ENCODE measurements at places on chromosomes 6 and 20.

GRCh38 chr6:22906091-22906549, 336.8 kb downstream of the HDGFL1 start:
- DNase-seq = peak; percentile 45

DNA sequence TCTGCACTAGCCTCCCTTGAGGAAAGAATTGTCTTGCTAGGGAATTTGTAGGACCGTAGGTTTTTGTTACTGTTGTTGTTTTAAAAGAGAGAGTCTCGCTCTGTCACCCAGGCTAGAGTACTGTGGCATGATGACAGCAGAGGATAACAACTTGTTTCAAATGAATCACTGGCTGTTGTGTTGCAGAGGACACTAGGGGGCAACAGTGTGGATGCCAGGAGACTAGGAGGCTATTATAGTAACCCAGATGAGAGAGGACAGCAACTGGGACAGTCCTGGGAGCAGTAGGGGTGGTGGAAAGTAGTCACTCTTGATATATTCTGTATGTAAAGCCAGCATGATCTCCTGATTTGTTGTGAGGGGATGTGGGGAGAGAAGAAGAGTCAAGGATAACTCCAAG, 41.8 kb upstream of the LAMA4 start:
- peak; percentile 56 for DNase-seq

- peak; percentile 61 for DNase-seq
Measured at GRCh38 chr6:35206346-35206745, 7.4 kb upstream of the SCUBE3 start.

DNA sequence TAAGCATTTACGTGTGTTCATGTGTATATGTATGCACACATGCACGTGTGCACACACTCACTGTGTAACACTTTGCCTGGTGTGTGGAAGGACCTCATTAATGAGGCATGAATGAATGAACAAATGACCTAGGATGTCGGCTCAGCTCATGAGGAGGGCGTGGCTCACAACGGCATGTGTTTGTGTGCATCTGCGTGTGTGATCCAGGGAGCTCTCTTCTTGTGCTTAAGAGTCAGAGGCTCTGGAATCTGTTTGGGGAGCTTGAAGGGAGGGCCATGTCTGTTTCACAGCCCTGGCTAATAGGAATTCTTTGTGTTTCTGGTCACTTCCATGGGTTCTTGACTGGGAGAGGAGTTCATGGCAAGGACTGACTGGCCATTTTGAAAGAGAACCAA, 32.7 kb downstream of the TOX2 start:
- DNase-seq = peak; percentile 53

DNA sequence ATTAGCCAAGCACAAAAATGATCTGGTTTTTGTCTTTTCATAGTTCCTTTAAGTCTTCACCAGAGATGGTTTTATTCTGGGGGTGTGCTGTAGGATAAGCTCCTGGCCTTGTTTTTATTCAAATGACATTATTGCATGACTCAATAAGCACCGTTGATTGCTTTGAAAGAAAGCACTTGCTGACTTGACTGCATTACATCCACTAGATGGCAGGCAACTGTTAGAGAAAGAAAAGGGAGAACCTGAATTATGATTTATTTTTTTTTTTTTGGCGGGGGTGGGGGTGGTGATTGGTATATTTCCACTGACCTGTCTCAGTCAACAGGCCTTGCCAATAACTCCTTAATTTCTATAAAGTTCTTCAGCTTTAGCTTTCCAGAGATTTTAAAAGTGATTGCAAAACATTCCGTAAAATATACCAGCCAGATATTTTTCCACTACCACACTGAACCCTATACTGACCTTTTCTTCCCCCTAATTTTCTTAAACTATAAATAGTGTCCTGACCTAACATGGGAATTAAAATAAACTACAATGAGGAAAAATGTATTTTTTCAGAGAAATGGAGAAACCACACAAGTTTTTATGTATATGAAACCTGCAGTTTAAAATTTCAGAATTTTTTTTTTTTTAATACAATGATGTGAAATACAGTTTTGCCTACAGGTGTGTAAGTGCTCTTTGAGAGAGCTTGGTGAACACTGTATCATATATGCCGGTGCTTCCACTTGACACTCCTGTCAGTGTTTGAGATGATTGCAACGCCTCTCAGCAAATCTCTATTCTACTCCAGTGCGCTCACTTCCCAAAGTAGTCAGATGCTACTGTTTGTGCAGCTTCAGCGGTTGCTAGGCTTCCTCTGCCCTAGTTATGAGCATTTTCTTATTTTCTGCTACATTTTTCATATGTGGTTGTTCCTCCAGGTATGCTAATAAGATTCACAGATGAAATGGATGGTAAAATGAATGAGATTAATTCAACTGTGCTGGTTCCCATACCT, 274.3 kb downstream of the CD109 start:
- peak; percentile 85 for DNase-seq

- DNase-seq = no peak
Measured at GRCh38 chr6:149474108-149474935, 10.5 kb downstream of the ZC3H12D start.

GRCh38 chr6:56664029-56664428, 21.3 kb upstream of the DST start:
- DNase-seq = no peak

- no peak for DNase-seq
Measured at GRCh38 chr6:46583081-46583480, 69.5 kb downstream of the CYP39A1 start.

GRCh38 chr6:150353445-150353844, 15.4 kb upstream of the IYD start:
- DNase-seq = no peak

GRCh38 chr6:17820055-17820454, 113.3 kb upstream of the NUP153 start:
- DNase-seq = no peak

Measured in fibroblast of skin of right quadriceps (primary cell).